ENCODE measurements at places on chromosomes 1 and 21.

- DNase-seq, result no peak
Observed at GRCh38 chr1:155256058-155256852, 972 bp upstream of the ENTREP3 start.

DNA sequence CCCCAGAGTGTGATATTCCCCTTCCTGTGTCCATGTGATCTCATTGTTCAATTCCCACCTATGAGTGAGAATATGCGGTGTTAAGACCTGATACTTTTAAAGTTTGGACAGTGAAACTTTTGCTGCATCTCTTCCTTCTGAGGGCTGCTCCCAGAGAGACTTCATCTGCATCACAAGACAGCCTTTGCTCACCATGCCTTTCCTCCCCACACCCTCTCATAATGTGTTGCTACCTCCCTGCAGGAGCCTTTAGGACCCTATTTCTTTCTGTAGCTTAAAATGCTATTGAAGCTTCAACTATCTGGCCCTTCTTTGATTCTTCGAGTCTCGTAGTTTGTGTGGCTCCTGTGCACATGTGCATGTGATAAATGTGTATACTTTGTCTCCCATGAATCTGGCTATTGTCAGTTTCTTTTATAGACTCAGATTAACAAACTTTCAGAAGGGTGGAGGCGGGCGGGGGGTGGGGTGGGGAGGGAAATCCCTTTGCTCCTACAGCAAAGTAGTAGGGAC lies 23.7 kb downstream of the LEPR start:
- DNase-seq, result no peak

DNA sequence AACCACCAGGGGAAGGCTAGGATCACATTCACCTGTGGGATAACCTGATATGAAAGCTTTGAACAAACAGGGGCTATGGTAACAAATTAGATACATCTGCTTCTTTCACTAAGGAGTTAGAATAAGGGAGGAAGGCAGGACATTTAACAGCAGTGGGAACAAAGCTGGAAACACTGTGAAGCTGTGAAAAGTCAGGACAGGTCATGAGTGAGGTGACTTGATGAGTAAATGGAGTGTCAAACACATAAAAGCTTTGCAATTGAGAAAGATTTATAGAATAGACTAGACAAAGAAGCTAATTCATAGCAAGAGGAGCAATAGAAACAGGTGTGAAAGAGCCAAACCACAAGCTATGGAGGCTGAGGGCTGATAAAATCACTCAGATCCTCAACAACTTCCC lies 110.0 kb downstream of the ASTN1 start:
- DNase-seq, result no peak

DNA sequence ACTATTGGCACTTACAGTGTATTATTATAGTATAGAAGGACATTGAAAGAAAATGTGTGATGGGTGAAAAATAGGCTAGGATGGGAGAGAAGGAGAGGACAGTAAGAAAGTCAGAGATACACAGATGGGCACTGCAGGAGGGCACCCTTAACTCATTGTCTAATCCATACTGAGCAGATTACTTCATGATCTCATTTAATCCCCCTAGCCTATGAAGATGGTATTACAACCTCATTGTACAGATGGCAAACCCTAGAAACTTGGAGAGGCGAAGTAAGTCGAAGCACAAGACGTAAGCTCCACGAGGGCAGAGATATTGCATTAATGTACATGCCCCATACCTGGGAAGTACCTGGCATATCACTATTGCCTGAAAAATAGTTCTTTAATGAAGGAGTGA lies 346.9 kb upstream of the DAB1 start:
- DNase-seq, result no peak

GRCh38 chr1:90724926-90725656 lies 8.0 kb upstream of the BARHL2 start:
- no peak for DNase-seq

- DNase-seq, result no peak
Observed at GRCh38 chr1:157033357-157033876, 12.1 kb downstream of the ARHGEF11 start.

- DNase-seq, result no peak
Observed at GRCh38 chr1:156740237-156740740, 599 bp downstream of the MRPL24 start.

GRCh38 chr1:39901464-39901713 lies 328 bp downstream of the MYCL start:
- no peak for DNase-seq

DNA sequence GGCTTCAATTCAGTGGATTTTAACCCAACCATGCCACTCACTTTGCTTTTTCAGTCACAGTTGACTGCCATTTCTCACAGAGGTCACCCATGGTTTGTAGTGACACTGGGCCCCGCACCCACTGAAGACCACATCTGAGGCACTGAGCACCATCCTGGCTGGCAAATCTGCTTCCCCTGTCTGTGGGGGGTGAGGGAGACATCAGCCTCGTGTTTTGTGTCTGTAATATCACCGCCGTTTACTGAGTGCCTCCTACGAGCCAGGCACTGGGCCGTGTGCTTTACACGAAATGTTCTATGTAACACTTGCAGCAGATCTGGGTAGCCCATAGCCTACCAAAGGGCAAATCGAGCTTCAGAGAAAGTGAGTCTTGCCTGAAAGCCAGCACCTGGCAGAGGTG lies 161.8 kb downstream of the PGBD5 start:
- DNase-seq, result no peak

DNA sequence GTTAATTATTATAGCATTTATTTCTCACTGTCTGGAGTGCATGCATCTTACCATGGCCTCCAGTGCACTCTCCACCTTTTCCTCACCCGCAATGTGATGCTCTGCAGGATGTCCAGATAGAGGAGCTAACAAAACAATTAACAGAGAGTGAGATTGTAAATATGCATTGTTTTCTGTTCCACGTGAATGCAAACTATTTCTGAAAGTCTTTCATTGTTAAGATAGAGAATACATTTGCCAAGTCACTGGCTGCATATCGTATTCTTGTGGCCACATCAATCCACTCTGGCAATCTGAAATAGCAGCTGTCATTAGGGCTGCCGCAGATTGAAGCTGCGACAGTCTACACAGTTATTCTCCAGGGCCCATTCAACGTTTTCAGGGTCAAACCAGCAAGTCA lies 143.8 kb downstream of the DUSP10 start:
- DNase-seq, result no peak

- no peak for DNase-seq
Observed at GRCh38 chr1:40382601-40383000, 9.1 kb downstream of the SMAP2 start.

- no peak for DNase-seq
Observed at GRCh38 chr21:36640721-36641244, 58.1 kb upstream of the SIM2 start.

DNA sequence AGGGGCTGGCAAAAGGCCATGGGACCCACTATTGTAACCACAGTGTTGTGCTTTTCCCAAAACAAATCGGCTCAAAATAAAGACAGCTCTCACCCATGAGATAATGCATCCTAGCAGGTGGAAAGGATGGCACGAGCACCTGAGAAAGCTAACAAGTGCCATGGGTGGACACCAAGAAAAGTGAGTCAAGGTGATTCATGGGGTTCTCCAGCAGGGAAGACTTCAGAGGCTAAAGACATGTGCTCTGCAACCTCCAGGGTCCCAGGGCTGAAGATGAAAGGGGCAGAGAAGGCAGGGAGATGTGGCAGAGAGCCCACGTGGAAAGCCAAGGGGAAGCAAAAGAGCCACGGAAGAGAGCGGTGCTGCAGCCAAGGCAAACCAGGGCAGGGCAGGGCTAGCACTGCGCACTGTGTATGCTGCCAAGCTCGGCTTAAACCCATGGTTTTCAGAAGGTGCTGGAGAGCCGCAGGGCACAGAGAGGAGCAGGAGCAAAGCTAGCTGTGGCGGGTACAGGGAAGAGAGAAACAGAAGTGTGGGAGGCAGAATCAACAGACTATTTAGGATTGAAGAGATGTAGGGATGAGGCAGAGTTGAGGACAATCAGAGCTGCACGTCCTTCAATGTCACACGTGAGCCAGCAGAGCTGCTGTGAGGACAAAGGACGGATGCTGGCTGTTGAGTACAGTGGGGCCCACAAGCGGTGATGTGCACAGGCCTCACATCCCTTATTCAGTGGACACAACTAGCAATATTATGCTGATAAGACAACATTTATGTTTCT lies 41.8 kb upstream of the C1orf198 start:
- no peak for DNase-seq

GRCh38 chr1:171252482-171252881 lies 4.2 kb downstream of the FMO1 start:
- DNase-seq, result no peak

DNA sequence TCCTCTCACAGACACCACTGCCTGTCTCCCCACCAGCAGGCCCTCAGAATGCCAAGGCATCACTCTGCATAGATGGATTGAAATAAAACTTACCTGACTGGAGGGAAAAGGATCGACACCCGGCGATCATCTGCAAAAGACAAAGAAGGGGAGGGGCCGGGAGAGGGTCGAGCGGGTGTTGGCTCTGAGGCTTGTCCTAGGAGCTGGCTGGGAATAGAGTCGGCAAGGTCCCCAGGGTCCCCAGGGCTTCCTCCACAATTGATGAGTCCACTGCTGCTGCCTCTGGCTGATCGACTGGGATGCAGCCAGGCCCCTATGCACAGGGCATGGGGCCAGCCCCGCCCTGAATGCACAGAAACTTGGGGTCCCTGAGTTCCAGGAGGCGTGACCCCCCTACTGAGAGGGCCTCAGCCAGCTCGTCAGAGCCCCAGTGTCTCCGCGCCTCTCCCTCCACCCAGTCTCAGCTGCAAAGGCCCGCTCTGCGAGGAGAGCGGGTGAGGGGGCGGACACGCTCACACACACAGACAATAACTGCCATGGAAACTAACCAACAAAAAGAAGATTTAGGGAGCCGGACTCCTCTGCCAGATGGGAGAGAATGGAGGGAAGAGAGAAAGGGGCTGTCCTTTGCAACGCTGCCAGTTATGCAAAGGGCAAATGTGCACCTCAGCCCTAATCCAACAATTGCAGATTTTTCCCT lies at the start of gene KLHDC8A:
Gene KLHDC8A, minus strand, starts transcription at position 483 of the 700 bp plus-strand sequence. CDS start 13,318 bp downstream, outside the sequence.
- no peak for DNase-seq

All from stimulated activated CD4-positive, alpha-beta T cell treated with anti-CD3 and anti-CD28 coated beads, Interleukin-1b, Interleukin-23, amount 100 ng/mL, for 4 hours (primary cell).